Neural crest cell (in vitro differentiated cells): ENCODE measurements at places on chromosomes 13 and 19.

DNA sequence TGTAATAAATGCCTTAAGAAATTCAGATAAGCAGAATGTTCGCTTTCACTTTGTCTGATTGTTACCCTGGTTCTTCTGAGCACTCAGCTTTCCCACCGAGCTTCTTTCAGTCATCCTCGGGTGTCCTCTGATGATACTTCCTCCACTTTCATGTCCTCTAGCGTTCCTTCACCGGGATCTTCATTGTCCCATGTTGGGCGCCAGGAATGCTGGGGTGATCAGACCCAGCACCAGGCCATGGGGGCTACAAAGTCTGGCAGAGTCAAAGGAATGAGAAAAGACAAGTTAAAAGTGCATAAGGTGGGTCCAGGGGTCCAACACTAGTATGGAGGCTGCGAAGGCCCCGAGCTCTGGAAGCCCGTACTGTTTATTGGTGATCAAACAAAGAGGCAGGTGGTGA lies 11.7 kb upstream of the C19orf84 start:
- DNase-seq = no peak

DNA sequence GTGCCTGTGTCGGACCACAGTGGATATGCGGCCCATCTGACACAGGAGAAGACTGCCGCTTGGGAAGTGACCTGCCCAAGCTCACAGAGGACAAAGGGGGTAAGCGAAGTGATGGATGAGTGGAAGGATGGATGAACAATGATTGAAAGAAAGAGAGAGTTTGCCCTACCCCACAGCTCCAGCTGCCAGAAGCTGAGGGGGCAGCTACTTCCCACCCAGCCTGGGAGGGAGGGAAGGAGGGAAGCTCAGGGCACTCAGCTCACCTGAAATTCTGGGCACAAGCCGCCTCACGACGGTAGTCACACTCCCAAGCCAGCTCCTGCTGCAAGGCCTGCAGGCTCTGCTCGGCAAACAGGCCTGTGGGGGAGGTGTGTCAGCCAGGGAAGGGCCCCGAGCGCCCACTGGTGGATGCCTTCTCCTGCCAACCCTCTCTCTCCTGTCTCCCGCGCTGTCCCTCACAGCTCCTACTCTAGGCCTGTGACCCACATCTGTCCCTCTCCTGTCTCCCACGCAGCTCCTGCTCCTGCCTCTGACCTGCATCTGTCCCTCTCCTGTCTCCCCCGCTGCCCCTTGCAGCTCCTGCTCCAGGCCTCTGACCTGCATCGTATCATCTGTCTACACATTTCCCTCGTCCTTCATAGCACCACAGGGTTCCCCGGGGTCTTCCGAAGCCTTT lies 12.0 kb upstream of the NUMBL start:
- no peak for DNase-seq

DNA sequence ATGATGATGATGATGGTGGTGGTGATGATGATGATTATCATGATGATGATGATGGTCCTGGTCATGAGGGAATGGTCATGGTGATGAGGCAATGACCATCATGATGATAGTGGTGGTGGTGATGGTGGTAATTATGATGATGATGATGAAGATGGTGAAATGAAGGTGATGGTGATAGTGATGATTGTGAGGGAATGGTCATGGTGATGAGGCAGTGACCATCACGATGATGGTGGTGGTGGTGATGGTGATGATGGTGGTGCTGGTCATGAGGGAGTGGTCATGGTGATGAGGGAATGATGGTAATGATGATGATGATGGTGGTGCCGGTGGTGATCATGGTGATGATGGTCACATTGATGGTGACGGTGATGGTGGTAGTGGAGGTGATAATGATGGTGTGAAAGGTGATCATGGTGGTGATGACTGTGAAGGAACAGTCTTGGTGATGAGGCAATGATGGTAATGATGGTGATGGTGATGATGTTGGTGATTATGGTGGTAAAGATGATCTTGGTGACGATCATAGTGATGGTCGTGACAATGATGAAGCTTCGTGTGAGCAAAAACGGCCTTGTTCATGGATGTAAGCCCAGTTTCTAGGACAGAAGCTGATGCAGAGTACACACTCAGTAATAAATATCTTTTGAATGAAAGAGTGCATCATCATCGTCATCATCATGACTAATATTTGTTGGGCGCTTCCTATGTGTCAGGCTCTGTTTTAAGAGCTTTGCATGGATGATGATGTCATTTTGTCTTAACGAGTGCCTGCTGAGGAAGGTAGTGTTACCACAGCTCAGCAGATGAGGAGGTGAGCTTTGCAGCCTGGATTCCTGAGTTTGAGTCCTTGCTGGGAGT lies 17.3 kb downstream of the SBK2 start:
- no peak for DNase-seq

- DNase-seq = no peak
Measured at GRCh38 chr13:40483601-40484000, 182.8 kb downstream of the FOXO1 start.

DNA sequence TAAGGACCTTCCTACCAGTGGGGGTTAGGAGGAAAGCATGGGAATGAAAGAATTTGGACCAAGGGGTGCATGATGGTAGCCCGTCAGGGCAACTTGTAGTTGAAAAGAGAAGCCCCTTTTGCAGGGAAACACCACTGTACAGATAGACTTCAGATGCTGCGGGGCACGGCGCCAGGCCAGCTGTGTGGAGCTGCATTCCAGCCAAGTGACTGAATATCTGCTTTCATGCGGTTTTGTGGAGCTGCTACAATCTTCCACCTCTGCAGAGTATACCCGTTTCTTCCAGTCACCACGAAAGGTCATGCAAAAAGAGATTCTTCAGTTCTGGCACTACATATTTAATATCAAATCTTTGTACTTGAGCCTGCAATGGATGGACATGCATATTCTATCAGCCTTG lies 104.7 kb downstream of the RGCC start:
- DNase-seq = no peak

- no peak for DNase-seq
Measured at GRCh38 chr13:72458701-72459100, 268.7 kb downstream of the MZT1 start.

- no peak for DNase-seq
Measured at GRCh38 chr13:29733147-29733611, 117.2 kb downstream of the UBL3 start.

DNA sequence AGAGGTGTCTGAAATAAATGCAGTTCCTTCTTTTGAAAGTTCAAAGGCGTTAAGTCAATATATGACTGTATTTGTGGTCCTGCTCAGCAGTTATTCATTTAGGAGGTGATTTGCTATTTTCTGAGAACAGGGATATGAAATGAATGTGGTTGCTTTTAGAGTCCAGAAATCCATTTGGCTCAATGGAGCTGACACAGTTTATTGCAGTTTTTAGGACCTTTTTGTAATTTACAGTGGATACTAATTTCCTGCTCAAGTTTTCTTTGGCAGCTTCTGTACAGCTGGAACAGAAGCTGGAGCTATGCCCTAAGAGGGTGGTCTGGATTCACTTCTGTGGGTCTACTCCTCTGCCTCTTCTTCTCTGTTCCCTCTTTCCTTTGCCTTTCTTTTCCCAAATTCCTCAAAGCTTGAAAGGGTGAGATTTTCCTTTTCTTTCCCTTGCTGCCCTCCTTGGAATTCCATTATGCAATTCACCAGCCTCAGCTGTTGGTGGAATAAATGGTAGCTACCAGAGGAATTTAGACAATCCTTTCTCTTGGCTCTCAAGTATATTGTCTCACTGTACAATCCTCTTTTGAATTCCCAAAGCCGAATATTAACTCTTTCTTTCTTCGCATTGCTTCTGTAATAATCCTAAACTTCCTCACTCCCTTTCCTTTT lies 39.9 kb downstream of the ITGBL1 start:
- no peak for DNase-seq

- no peak for DNase-seq
Measured at GRCh38 chr19:38990949-38991697, 15.6 kb upstream of the FBXO17 start.

DNA sequence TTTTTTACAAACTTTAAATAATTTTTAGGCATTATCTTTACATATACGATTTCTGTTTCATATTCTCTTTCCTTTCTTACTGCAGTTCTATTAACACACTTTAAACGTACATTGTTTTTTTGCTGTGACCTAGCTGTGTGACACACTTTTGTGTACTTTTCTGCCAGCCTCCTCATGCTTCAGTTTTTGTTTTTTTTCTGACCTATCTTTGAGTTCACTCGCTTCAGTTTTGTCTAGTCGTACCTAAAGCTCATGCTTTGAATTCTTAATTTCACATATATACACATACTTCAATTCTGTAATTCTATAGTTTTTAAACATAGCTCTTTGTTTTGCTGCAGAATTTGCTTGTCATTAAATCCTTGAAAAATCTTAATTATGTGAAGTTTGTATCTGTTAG lies 150.4 kb downstream of the PDS5B start:
- no peak for DNase-seq

GRCh38 chr13:28117689-28118377 lies 17.5 kb upstream of the FLT3 start:
- DNase-seq = no peak

GRCh38 chr19:3710265-3710812 lies 2.2 kb downstream of the TJP3 start:
- DNase-seq = no peak
